ENCODE measurements at places on chromosomes 5 and 9.
A peak's percentile ranks its signal among the peaks of the same experiment; 100 is the strongest.

- no peak for DNase-seq
These were observed 595.7 kb downstream of the ACTL7B start for GRCh38 chr9:108259917-108260675.

- DNase-seq = no peak
These were observed 134.4 kb downstream of the ADAMTSL1 start for GRCh38 chr9:18608371-18608770.

DNA sequence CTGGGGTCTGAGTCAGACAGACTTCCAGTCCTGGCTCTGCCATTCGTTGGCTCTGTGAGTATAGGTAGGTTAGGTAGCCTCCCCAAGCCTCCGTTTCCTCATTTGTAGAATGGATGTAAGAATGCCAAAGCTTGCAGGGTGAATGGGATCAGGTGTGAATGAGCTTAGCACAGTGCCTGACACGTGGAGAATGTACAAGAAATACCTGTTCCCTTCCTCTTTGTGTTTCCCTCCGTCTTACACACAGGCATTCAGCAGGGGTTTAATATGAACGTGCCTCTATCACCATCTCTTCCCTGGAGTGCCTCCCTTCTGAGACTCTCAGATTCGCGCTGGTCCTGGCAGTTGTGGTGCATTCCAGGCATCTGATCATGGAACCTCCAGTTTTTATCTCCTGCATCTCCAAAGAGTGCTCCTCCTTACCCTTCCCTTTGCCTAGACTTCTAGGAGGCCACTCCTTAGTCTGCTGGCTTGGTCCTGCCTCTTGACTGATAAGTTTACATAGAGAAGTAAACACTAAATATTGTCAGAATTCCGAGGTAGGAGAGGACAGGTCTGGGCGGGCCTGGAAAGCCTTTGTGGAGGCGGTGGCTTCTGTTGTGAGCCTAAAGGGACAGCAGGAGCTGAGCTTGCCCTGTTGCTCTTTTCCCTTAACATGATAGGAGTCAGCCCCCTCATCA is 199.4 kb downstream of the AOPEP start:
- DNase-seq = no peak

- no peak for DNase-seq
These were observed 78.7 kb upstream of the IRX4 start for GRCh38 chr5:1961304-1961946.

DNA sequence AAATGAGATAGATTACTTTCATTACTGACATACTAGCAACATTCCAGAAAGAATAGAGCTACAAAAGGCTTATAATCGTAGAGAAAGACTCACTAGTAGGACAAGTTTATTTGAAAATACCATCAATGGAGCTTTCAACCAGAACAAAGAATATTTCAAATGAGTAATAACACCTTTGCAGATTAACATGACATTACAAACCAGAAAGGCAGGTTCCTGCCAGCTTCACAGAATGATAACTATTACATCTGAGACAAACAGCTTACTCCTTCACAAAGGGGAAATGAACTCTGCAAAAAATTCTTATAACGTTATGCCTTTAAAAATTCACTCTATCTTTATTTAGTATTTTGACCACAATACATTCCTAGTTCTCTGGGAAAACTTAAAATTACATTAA is 103.1 kb downstream of the EPB41L4A start:
- no peak for DNase-seq

- no peak for DNase-seq
These were observed 147.3 kb downstream of the FBXL7 start for GRCh38 chr5:15647251-15647650.

DNA sequence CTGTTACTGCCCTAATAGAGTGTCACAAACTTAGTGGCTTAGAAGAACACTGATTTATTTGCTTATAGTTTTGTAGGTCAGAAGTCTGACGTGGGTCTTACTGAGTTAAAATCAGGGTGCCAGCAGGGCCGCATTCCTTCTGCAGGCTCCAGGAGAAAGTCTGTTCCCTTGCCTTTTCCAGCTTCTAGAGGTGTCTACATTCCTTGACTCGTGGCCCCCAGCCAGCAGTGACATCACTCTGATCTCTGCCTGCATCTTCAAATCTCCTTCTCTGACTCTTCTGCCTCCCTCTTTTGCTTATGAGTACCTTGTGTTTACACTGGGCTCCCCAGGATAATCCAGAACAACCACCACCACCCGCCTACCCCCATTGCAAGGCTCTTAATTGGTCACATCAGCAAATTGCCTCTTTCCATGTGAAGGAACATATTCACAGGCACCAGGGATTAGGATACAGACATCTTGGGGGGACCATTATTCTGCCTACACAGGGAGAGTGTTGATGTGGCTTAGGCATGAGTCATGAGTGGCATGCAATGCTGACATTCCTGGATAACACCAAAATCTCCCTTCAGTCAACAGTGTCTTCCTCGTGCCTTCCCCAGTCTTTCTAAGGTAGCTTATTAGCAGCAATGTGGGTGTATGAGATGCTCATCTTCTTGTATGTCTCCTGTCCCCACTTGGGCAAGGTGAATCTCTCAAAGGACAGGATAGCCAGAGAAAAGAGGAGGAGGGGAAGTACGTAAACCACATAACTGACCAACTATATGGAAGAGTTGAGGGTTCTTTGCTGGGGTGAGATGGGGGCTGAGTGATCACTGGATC is 24.4 kb downstream of the CYFIP2 start:
- DNase-seq = no peak

DNA sequence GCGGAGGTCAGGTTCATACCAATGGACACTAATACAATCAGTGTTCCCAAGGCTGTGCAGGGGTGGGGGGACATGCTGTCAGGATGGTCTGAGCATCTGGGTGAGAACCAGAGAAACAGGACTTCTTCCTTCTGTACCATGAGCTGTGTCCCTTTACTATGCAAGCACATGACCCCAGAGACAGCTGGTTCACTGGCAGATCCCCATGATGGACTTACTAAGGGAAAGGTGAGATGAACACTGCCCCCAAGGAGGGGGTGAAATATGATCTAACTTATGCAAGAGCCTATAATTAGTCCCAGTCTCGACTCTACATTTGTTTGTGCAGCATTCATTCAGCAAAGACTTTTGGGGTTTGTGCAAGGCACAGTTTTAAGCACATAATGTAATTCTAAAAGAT is 91.4 kb downstream of the LIFR start:
- no peak for DNase-seq

DNA sequence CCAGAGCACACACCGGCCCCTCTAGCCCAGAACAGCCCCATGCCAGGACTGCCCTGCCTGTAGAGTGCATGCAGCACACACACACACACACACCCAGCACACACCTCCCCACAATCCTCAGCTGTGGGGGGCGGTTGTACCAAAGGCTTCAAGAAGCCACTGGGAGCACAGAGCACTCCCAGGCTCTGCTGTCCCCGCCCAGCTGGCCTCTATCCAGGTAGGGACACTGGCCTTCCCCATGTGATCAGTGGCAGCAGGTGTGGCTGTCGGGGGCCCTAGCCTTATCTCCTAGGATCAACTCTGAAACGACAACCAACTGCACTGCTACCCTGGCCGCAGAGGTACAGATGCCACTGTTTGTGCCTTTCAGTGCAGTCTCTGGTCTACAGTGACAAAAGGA is 2.0 kb downstream of the ANAPC2 start:
- no peak for DNase-seq

- no peak for DNase-seq
These were observed 336.0 kb downstream of the PDE4D start for GRCh38 chr5:59557572-59557971.

DNA sequence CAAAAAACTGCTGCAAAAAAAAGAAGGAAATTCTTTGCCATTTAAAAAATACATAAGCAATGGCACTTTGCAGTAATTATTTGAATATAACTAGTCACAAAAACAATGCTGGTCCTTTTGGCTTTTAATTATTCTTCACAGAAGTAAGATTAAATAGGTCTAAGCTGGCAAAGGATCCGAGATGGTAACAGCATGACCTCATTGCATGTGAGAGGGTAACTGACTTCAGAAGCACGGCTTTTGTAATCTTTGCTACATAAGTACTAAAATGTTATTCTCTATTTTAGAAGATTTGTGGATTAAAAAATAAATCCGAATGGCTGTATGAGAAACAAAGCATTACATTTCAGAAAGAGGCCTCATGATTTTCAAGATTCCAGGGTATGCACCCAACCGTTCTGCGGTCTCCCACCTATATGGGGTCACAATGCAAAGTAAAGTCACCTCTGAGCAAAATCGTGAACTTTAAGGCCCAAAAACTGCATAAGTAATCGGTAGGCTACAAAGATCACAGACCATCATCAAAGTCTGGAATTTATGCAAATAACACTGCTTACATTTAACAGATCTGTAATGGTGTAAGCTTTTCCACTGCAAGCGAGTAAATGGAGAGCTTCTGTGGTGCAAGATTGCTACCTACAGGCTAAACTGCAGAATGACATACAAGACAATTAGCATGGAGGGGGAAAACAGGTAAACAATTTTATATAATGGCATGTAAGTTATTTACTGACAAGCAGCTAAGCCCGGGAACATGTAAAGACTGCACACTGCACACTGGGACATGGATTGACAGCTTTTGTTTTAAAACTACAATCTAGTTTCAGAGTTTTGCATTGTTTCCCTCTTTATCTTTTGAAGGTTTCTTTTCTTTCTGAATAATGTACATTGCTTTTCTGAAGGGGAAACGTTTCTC is 231.6 kb downstream of the SLF1 start:
- DNase-seq = peak; percentile 3

GRCh38 chr9:105969636-105970035 is 275.3 kb downstream of the TMEM38B start:
- DNase-seq = no peak

GRCh38 chr9:86741311-86742208 is 205.7 kb downstream of the GAS1 start:
- no peak for DNase-seq

GRCh38 chr5:76475936-76476335 is 72.9 kb downstream of the IQGAP2 start:
- no peak for DNase-seq

- DNase-seq = no peak
These were observed 33.1 kb upstream of the LARP1 start for GRCh38 chr5:154722097-154722496.

DNA sequence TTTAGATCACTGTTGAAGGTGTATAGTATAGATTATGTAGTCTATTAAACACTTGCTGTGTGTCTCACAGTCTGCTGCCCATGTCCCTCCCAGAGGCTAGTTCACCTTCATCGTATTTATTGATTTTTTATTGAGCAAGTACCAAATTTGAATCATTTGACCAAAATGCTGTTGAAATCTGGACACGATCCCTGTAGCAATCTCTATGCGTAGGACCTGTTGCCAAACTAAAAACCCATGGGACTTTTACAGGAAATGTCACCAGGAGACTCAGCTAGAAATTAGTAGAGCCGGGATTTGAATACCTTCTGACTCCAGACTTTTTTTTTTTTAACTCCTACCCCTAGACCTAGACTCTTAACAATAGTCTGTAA is 17.5 kb downstream of the SLC31A1 start:
- DNase-seq = no peak

DNA sequence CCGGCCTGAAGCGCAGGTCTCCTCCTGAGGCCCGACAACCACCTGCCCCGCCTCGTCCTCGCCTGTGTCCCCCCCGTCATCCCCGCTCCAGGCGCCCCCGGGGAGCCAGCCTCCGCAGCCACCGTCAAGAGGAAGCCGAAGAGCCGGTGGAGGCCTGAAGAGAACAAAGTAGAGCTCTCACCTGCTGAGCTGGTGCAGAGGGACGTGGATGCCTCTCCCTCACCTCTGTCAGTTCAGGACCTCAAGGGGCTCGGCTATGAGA is 169.9 kb downstream of the HINT1 start:
- no peak for DNase-seq

GRCh38 chr9:93801581-93802284 is 153.4 kb downstream of the BARX1 start:
- DNase-seq = no peak

- DNase-seq = no peak
These were observed 17.4 kb upstream of the COL5A1 start for GRCh38 chr9:134624137-134624591.

- DNase-seq = no peak
These were observed 20.7 kb upstream of the C5orf47 start for GRCh38 chr5:173968154-173968797.

GRCh38 chr5:65120371-65120967 is 351.7 kb downstream of the CWC27 start:
- no peak for DNase-seq

GRCh38 chr5:94983861-94984535 is 300.9 kb downstream of the MCTP1 start:
- no peak for DNase-seq

DNA sequence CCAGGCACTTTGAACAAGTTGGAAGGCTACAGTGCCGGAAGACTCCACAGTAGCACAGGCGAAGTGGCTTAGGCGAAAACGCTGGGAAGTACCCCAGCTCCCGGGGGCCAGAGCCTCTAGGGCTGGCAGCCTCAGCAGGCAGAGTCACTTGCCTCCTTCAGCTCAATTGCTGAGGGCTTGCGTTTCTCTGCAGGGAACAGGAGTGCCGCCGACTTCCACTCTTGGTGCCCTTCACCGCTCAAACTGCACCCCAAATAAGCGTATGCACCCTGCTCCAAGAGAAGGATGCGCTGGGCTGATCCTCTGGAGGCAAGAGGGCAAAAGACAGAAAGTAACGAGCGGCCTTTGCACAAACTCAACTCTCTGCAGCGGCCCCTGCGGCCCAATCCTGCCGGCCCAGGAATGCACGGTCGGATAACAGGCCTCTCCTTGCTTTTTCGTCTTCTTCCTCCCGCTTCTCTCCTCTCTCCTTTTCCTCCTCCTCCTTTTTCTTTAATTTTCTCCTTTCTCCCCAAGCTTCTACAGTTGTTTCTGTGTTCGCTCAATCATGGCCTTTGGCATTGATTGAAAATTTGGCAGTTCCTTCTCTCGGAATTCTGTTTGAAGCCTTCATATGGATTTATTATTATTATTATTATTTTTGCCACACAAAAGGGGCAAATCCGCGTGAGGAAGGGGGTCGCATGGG is 1.1 kb upstream of the S1PR3 start:
- DNase-seq = no peak

GRCh38 chr5:39352951-39353350 is 11.3 kb downstream of the C9 start:
- DNase-seq = no peak

GRCh38 chr9:91345978-91346377 is 15.7 kb downstream of the AUH start:
- no peak for DNase-seq

DNA sequence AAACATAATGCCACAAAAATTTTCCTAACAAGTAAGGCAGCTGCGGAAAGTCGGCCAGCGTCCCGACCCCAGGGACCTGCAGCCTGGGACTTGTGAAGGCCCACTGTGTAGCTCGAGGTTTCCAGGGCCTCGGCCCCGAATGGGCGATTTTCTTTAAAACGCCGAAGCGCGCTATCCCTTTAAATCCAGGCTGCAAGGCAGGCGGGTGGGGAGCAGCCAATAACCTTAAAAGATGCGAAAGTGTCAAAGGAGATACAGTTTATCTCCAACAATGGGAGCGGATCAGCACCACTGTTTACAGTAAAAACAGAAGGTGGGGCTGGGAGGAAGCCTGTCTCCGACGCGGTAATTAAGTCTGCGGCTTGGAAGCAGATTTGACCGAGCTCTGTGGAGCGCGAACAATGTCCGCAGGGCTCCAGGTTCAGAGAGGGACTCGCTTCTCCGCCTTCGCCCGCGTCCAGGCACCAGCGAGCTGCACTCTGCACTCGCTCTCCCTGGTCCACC is 1.7 kb upstream of the ZSWIM6 start:
- peak; percentile 5 for DNase-seq

- DNase-seq = no peak
These were observed 1.8 kb upstream of the AQP7 start for GRCh38 chr9:33403941-33404787.

Data from activated CD4-positive, alpha-beta T cell treated with anti-CD3 and anti-CD28 coated beads, Interleukin-2, amount 50 U/mL, for 4 hours (primary cell).